HepG2 (cell line): ENCODE measurements at places on chromosomes 6 and 20. TPM values are rescaled to one million over a fixed set of nuclear protein-coding genes. Genes with fewer than 3 reads are reported as not detected.

- no peaks in the 10 kb centered on the region for H3K27me3 ChIP-seq
- H3K4me1 ChIP-seq = no peaks in the 10 kb centered on the region
- H3K4me3 ChIP-seq = no peak overlapping the region
- DNase-seq = no peak
Measured at GRCh38 chr6:121810158-121811032, 374.9 kb downstream of the GJA1 start.

GRCh38 chr6:36455486-36456027 is 12.8 kb downstream of the KCTD20 start:
- H3K36me3 ChIP-seq = peaks cover 3% of the 10 kb centered on the region
- H3K4me1 ChIP-seq = peaks cover 11% of the 10 kb centered on the region
- no peak overlapping the region for H3K27ac ChIP-seq

GRCh38 chr6:113875470-113875869 is 18.3 kb downstream of the MARCKS start:
- DNase-seq = no peak
- no peak overlapping the region for H3K4me3 ChIP-seq

Gene E2F3
- total RNA-seq = 12.7 and 14.2 TPM in 2 replicates

Gene OPRM1
- not detected in 2 replicates for total RNA-seq
